Activated naive CD4-positive, alpha-beta T cell (primary cell): ENCODE measurements at places on chromosomes 3 and 15.

- DNase-seq: no peak
Observed at GRCh38 chr15:99125061-99125891, 20.4 kb downstream of the SYNM start.

DNA sequence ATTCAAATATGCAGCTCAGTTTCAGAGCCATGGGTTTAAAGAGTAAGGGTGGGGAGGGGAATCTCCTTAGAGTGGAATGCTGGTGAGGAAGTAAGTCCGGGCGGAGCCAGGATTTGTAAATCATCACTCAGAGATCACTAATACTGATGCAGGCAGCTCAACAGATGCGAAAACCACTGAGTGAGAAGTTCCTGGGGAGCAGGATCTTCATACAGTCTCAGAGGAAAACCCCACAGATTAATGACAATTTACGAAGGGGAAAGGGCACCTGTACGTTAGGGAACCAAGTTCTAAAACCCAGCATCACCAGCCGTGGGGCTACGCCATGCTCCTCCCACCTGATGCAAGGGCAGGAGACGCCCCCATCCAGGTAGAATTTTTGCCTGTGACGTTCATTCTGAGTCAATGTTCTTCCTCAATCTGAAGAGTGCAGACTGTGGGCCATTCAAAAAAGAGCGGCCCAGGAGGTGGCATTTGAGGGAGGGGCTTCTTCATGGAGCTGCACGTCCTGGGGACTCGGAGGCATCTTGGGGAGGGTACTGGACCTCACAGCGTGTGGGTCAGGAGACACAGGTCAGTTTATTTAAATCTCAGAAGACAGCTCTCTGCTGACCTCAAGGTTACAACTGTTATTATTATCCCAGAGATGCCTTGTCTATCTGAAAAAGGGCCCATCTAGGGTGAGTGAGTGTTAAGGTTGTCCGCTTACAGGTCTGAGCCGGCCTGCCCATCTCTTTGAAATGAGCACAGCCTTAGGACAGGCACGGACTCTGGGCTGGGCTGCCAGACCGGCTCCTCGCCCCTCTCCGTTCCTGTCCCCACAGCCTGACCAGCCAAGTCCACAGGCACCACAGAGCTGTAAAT lies 228.0 kb downstream of the XXYLT1 start:
- no peak for DNase-seq

- DNase-seq: no peak
Observed at GRCh38 chr15:92637626-92638025, 17.9 kb downstream of the FAM174B start.

DNA sequence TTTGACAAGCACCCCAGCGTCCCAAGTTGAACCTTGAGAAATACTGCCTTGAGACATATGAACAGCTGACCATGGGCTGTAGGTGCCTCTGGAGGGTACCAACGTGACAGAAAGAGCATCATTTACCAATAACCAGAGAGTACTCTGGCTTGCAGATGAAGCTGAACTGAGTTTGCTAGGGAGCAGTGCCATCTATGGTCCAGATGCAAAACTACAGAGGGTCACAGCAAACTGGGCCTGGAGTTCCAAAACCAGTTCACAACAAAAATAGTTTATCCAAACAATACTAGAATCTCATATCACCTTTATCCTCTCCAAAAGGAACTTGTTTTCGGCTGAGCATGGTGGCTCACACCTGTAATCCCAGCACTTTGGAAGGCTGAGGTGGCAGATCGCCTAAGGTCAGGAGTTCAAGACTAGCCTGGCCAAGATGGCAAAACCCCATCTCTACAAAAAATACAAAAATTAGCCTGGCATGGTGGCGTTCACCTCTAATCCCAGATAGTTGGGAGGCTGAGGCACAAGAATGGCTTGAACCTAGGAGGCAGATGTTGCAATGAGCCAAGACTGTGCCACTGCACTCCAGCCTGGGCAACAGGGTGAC lies 69.3 kb downstream of the CHAC1 start:
- peak; percentile 1 for DNase-seq

DNA sequence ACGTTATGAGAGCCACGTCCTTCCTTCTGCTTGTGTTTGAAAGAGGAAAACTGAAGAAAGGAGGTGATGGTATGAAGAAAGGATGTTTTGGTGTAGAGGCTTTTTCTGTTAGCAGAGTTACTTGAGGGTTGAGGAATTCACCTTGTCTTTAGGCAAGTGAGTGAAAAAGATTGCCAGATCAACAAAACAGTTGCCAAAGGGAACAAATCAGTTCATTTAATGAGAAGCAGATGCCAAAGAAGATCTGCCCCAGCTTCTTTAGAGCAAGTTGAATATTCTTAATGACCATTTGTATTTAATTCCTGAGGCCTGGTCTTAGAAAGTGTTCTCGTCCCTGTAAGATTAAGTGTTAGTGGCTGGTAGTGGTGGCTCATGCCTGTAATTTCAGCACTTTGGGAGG lies 2.6 kb downstream of the CHCHD6 start:
- DNase-seq: no peak

DNA sequence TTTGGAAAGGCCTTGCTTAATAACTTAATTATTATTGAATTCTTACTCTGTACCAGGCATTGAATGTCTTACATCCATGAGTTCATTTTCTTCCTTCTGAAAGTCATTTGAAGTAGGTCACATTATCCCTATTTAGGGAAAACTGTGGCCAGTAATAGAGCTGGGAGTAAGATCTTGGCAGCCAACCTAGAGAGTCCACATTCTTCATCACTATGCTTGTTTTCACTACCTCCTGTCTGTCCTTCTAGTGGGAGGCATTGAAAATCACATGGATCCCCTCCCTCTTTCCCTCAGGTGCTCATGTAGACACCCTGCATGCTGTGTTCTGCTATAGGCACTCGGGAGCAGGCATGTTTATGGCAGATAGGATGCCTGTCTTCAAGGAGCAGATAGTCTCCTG lies 154.9 kb downstream of the EBLN2 start:
- no peak for DNase-seq

- no peak for DNase-seq
Observed at GRCh38 chr3:70811880-70812279, 499.4 kb upstream of the MDFIC2 start.

- DNase-seq: no peak
Observed at GRCh38 chr3:150240891-150241290, 167.2 kb upstream of the TSC22D2 start.

DNA sequence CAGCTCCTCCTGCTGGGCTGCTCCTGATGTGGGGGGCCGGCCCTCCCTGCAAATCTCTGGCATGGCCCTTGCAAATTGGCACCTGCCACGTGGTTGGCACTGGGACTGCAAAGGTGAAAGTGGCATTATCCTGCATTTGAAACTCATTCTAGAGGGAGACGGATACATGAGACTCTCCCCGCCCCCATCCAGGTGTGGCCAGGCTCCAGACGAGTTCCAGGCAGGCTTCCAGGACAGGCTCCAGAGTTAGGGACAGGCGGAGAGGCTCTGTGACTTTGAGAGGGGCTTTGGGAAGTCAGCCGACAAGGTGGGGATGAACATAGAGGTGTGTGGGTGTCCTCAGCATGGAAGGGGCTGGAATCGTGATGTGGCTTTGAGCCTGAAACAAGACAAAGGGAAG lies 178.5 kb downstream of the APBA2 start:
- no peak for DNase-seq

DNA sequence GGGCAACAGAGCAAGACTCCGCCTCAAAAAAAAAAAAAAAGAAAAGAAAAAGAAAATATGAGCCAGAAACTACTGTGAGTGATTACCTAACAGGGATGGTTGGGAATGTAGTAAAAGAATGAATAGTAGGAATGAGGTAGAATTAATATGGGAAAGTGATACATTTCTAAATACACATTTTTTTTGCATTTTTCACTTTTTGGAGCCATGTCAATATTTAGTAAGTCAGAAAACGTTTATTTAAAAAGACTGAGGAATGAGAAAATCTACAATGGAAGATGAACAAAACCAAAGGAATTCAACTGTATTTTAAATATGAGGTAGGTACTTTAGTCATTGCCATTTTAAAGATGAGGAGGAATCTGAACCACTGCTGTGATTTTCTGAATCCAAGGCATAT lies 817.2 kb upstream of the CADM2 start:
- DNase-seq: no peak

GRCh38 chr3:112610121-112610520 lies 30.8 kb downstream of the CCDC80 start:
- DNase-seq: no peak

DNA sequence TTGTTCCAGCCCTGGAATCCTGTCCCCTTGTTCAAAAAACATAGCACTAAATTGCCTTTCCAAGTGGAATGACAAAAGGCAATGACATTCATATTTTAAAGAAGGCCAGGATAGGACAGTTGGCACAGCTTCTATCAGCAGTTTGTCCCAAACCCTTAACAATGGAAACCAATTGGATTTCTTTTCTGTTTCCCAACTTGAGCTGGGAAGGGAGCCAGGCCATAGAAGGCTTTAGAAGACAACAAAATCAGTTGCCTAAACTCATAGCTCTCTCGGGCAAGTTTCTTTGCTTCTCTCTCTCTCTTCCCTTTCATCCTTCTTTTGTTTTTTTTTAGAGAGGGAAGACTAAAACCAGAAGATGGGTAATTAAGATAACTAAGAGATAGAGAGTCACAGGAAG lies 227.7 kb upstream of the TPRG1 start:
- no peak for DNase-seq

GRCh38 chr3:84440291-84440690 lies 518.5 kb upstream of the CADM2 start:
- no peak for DNase-seq

- DNase-seq: no peak
Observed at GRCh38 chr3:107082527-107082926, 294.7 kb upstream of the CCDC54 start.

DNA sequence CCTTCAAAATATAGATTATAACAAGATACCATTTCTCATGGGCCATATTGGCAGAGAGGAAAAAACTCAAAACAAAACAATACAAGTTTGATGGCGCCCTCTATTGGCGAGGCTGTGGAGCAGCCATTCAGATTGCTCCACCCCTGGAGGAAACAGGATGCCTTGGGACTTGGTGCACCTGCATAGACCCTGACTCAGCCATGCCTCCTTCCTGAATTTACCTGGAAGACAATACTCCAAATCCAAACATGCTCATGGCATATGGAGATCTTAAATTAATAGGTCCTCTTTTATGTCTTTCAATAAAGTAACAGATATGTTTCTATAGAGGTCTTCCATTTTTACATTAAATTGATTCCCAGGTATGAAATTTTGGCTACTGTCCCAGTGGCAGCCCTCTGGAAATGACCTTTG lies 90.0 kb downstream of the APBA2 start:
- peak; percentile 14 for DNase-seq

DNA sequence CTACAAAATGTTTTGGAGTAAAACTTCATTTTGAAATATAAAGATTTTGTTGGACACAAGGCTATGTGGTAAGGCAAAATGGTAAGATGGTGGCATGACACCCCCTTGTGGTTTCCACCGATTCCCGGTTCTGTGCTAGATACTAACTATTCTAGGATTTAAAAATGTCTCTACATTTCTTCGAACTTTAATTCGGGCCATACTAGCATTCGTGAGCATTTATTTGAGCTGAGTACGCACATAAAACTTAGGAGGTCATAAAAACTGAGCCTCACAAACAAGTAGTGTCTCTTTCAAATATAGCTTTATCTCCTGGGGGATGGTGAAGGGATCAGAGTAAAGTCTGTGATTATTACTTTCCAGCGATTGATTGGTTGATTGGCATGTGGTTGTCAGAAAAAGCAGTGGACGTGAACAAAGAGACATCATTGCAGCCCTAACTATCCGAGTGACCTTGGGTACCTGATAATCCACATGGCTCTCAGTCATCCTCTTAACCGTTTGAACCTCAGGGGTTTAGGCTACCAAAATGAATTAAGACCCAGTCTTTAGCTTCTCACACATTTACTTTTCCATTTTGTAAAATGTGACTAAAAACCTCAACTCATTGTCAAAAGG lies 1.1 kb upstream of the ZNF639 start:
- DNase-seq: no peak

- no peak for DNase-seq
Observed at GRCh38 chr3:109553591-109554371, 216.4 kb upstream of the DPPA4 start.

DNA sequence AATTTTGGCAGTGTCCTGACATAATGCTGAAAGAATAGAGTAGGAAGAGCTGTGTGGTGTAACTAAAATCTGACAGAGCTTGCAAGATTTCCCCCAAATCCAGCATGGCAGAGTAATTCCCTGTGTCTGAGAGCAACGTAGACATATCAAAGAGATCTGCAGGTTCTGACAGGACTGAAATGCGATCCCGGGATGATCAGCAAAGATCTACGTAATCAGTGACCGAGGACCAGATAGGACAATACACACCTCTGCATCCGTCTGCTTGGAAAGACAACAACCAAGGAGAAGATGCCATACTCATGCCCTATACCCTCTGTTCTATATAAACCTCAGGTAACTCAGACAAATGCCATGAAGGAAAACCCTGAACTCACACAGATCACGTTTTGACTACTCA lies 26.6 kb upstream of the SYNPR start:
- DNase-seq: no peak

DNA sequence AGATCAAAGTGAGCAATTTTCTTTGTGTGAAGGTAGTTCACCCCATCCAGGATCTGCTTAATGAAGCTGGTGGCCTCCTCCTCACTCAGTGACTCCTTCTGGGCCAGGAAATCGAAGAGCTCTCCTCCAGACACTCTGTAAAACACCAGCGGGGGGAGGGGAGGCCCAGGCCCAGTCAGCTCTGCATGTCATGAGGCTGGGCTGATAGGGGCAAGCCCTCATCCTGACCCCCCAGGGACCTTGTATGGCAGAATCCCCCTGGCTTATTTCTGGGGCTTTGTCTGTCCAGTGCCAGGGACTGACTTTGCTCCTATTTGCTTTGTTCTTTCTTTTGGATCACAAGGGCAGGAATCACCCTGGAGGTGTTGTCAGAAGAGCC lies 74.9 kb downstream of the DAPK2 start:
- DNase-seq: no peak

DNA sequence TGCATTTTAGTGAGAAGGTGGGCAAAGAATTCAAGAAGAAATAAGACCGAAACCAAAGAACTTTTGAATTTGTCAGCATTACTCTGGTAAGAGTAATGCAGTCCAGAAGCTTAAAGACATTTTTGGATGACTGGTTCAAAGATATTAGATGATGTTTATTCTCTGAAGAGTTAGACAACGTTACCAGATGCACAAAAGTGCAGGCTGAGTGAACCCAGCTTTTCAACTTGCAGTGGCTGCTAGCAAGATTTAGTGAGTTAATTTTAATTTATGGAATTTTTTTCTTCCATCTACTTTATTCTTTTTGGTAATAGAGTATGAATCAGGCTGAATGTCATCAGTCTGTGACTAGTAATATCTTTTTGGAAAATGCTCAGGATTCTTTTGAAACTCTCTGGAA lies 267.3 kb upstream of the AZI2 start:
- no peak for DNase-seq

DNA sequence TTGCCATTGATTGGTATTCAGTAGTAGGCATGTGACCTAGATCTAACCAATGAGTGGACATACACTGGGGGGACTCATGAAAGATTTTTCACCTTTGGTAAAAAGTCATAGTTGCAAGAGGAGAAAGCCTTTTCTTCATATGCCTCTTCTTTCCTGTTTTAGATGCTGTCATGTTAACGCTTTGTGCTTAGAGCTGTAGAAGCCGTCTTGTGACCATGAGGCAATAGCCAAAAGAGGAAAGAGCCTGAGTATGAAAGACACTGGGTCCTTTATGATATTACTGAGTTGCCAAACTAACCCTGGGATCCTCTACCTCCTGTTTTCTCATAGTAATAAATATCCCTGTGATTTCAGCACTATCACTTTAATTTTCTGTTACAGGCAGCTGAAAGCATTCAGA lies 396.0 kb downstream of the FHIT start:
- DNase-seq: no peak

GRCh38 chr3:120410116-120410515 lies 40.7 kb downstream of the FSTL1 start:
- DNase-seq: no peak
